Suprapubic skin (tissue), 4 donors: ENCODE measurements at places on chromosomes 6 and 20.

GRCh38 chr6:161128680-161129196 lies 137.2 kb downstream of the MAP3K4 start:
- DNase-seq = no peak

DNA sequence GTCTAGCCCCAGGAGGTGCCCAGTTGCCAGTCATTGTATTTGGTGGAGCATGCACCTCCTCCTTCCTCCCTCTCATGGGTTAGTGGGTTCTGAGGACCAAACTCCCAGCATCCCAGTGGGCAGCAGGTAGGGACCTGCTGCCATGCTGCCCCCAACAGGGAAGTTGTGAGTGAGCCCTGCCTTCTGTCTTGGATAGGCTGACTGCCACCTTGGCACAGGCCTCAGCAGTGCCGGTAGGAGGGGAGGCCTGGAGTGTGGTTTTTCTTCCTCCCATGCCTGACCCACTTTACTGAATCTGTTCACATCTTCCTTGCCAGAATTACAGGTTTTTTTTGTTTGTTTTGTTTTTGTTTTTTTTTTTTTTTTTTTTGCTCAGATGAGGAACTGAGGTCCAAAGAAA lies 24.5 kb downstream of the PLCG1 start:
- DNase-seq = no peak

DNA sequence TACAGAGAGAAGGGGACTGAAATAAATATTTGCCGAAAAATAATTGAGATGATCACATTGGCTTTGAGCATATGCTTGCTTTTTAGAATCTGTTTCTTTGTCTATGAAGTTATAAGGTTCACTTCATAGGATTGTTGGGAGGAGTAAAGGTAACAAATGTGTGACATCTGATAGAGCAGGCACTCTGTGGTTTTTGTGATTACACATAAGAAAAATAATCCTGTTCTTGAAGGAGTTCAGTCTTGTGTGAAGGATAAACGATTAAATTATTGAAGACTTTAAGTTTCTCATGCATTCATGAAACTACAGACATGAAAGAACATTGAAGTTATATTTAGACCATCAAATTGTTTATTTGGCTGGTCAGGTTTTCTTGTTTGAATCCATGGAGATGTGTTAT lies 45.0 kb downstream of the QKI start:
- DNase-seq = no peak

GRCh38 chr6:104401926-104402325 lies 457.8 kb downstream of the HACE1 start:
- DNase-seq = no peak

GRCh38 chr20:51089272-51089781 lies 66.4 kb upstream of the KCNG1 start:
- no peak for DNase-seq
